Stimulated activated CD4-positive, alpha-beta T cell treated with anti-CD3 and anti-CD28 coated beads, TNF-alpha, amount 100 ng/mL, for 48 hours (primary cell): ENCODE measurements at places on chromosomes 7 and 10.

DNA sequence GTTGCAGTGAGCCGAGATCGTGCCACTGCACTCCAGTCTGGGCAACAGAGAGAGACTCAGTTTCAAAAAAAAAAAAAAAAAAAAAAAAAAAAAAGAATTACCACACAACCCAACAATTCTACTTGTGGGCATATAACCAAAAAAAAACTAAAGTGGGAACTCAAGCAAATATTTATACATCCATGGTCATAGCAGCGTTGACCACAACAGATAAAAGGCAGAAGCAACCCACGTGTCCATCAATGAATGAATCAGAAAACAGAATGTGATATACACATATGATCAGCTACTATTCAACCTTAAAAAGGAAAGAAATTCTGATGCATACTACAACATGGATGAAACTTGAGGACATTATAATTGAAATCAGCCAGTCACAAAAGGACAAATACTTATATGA lies 179.3 kb upstream of the NEBL start:
- no peak for DNase-seq

DNA sequence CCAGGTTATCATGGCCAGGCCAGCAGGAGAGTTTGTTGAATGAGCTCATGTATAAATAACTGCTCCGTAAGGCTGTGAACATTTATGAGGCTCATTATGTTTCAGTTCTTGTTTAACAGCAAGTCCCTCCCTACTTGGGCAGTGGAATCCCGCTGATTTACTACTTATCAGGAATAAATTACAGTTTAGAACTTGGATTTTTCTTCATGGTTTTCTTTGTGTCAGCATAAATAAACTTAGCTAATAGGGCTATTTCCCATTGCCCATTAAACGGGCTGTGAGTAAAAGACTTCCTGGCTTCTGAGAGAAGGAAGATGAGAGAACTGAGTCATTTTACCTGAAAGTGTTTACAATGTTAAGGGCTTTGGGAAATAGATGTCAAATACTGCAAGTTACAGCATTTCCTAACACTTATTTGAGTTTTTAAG lies 701.6 kb upstream of the ANKRD30A start:
- DNase-seq, result no peak

- DNase-seq, result no peak
These were observed 18.7 kb downstream of the FRMD4A start for GRCh38 chr10:14312014-14312413.

GRCh38 chr10:8778713-8779112 lies 724.2 kb downstream of the GATA3 start:
- DNase-seq, result no peak

DNA sequence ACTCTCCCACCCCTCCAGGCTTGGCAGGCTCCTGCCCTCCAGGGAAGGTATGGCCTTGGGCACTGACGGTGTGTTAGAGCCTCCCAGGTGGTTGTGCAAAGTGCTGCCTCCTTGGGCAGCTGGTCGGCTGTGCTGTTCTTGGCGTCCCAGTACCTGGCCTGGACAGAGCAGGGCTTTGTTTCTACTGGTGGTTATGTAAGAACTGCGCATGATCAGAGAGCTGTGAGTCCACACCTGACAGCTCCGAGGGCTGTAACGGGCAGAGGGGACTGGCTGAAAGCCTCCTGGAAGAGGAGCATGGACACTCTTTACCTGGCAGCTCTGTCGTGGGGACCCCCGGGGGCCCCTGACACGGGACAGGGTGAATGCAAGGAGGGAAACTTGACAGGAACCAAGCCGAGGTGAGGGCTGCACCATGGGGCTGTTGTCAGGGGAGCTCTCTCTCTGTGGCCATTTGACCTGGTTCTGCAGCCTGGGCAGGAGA lies 3.1 kb upstream of the SFRP5 start:
- DNase-seq, result no peak

- peak; percentile 29 for DNase-seq
These were observed 33.1 kb upstream of the GALNT11 start for GRCh38 chr7:151992375-151992774.

DNA sequence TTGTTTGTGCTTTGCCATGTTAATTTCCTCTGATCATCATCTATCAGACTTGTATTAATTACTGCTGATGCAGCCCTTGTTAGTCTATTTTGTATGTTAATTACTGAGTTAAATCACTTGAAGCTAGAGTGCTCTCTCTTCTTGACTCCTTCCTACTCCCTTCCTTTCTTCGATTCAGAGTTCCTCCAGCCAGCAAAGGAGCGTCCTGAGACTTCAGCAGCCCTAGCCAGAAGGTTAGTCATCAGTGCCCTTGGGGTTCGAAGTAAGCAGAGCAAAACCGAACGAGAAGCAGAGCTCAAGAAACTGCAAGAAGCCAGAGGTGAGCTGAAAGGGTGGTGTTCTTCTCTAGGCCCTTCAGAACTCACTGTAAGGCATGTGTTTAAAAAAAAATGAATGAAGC lies 32.1 kb downstream of the LOXL4 start:
- DNase-seq, result no peak

- no peak for DNase-seq
These were observed 448.6 kb upstream of the NRP1 start for GRCh38 chr10:33783078-33783477.

GRCh38 chr10:20596911-20597310 lies 300.2 kb downstream of the NEBL start:
- no peak for DNase-seq

DNA sequence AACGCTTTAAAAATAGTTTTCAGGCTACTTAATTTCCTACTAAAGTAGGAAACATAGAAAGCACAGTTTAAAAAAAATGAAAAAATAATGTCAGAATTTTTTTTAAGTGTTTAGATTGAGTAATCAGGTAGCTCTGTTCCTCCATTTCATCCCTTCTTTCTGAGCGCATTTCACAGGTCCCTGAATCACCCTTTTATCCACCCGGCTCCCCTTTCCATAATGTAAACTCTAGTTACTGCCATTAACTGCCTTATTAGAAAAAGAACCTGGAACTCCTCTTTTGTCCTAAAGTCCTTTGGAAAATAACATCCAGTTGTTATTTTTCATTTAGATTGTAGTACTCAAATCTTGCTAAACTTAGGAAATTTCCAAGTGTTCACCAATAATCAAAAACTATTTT lies 5.8 kb downstream of the KCND2 start:
- no peak for DNase-seq

- no peak for DNase-seq
These were observed 18.1 kb downstream of the OPTN start for GRCh38 chr10:13117841-13118783.

DNA sequence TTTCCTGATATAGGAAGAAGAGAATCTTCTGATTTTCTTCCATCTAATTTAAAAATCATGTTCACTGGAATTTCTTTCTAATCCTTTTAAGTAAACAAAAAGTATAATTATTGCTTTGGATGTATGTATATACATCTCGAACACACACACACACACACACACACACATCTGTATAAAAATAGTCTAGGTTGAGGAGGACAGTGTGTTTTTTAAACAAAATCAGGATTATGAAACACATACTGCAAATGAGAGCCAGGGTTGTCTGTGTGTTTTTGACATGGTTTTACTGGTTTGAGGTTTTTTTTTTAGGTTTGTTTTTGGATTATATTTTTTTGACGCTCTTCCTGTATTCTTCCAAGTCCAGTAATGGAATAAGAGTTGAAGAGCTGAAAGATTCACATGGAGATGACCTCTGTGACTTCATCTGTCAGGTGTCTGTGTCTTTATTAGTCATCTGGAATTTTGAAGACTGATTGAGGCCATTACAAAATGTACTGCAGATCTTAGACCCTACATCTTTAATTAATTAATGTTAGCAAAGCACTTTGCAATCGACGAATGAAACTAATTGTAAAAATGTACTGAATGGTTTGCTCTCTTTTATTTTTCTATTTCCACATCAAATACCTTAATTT lies 237.1 kb downstream of the SUGCT start:
- DNase-seq, result no peak

DNA sequence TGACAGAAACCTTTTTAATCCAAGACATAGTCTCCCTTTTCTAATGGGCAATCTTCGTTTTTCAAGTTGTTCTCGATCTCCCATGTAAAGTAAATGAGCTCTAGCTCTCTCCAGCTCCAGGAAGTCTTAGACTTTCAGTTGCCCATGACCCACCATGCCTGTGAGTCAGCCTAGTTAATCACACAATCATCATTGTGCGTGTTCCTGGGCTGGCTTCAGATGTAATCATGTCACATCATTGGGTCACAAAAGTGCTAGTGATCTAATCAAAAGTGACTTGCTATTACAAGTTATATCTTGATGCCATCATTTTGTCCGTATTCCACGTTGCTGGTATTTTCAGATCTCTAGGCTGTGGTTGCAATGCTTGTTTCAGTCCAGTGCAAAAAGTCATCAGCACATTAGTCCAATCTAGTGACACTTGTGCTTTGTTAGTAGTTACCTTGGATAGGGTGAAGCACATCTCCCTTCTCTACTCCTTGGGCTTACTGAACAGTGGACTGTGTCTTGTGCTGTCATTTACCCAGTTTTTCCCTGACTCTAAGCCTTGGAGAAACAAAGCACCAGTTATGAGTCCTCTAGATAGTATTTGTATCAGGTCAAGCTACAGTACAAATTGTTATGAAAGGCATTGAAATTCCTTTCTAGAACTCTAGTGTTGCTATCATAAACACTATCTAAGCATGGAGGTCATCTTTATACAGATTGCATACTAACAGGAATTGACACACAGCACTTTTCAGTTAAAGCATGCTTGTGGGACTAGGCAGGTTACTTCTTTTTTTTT lies 316.6 kb downstream of the GFRA1 start:
- no peak for DNase-seq

GRCh38 chr7:66296557-66296956 lies 91.4 kb downstream of the TPST1 start:
- no peak for DNase-seq

DNA sequence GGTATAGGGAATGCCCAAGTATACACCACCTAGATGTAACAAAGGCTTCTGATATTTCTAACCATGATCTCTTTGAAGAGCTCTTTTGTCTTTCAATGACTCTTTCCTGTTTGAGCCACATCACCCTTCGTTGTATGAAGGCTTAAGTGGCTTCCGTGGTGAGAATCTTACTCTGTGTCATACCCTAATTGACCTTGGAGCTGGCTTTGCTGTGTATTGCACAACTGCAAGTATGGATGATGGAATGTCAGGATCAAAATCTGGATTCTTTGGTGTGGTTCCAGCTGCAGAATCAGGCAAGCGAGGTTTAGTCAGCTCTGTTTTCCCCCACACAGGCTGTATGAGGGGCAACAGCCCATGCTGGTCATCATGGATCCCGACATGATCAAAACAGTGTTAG lies 16.0 kb downstream of the CYP3A43 start:
- DNase-seq, result no peak

DNA sequence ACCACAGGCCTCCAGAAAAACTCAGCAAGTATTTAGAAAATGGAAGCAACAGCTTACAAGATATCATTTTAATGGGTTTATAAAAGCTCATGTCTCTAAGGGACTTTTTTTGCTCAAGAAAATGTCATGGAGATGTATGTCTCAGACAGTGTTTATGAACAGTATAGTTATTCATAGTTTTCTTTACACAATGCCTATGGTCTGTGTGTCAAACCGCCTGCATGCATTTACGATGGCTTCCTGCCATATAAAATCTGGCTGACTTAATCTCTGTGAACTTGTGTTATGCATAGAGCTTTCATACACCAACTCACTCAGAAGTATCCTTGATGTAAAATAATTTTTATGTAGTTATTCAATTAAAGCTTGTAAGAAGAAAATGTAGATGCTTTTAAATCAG lies 1314.2 kb upstream of the LRRTM3 start:
- DNase-seq, result no peak

DNA sequence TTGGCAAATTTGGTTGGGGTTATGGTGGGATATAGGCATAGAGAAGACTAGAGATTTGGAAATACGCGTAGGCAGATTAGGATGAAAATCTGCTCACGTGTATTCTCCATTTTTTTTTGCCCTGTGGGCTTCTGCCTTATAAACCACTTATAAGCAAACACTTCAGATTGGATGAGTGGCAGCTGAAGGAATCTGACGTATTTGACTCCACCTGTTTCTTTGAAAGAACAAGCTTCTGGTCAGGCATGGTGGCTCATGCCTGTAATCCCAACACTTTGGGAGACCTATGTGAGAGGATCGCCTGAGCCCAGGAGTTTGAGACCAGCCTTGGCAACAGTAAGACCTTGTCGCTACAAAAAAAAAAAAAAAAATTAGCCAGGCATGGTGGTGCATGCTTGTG lies 5.1 kb downstream of the STK31 start:
- no peak for DNase-seq
